ENCODE measurements at places on chromosomes 16 and 17.
A peak's percentile ranks its signal among the peaks of the same experiment; 100 is the strongest.

- DNase-seq: no peak
Observed at GRCh38 chr16:13291591-13292333, 390.4 kb downstream of the SHISA9 start.

DNA sequence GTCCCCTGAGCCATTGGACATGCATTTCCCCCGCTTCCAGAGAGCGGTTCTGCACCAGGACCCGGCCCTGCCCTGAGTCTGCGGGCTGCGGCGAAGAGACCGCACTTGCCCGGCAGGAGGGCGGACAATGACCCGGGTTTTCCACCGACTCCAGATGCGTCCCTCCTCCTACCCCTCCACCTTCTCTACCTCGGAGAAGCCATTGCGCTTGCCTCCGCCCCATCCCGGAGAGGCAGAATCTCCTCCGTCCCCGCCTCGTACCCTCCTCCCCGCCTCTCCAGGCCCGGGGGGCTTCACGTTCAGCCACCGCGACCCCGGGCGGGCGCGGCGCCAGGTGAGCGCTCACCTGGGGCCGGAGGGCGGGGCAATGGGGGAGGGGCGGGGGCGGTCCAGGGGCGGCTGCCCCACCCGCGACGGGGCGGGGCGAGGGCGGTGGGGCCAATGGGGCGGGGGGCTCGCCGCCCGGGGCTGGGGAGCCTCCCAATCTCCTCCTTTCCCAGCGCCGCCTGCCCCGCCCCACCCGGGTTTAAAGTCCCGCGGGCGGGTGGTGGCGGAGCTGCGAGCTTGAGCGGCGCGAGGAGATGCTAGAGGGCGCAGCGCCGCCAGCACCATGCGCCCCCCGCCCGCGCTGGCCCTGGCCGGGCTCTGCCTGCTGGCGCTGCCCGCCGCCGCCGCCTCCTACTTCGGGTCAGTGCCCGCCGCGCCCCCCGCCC lies at the start of gene WNT9B:
TSS of gene WNT9B (plus strand) at position 555 of the 713 bp plus-strand sequence. CDS start at position 611, 56 bp downstream.
- no peak for DNase-seq

DNA sequence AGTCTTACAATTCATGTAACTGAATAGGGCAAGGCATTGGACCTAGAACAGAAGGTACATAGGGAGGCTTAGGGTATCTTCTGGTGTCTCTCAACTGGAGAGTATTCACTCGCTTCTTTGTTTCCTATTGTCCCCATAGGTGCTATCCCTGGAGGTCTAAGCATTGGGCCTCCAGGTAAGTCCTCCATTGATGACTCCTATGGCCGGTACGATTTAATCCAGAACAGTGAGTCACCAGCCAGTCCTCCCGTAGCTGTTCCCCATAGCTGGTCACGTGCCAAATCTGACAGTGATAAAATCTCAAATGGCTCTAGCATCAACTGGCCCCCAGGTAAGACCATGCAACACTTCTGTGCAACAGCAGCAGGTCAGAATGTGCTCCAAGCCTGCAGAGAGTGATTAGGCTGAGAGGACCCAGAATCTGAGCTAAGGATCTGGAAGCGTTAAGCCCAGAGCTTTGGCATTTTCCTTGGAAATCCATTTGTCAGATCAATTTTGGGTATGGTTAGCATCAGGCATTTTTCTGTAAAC lies 35.7 kb downstream of the TMC6 start:
- DNase-seq: no peak

GRCh38 chr17:72614476-72614870 lies 478.0 kb downstream of the SLC39A11 start:
- no peak for DNase-seq

DNA sequence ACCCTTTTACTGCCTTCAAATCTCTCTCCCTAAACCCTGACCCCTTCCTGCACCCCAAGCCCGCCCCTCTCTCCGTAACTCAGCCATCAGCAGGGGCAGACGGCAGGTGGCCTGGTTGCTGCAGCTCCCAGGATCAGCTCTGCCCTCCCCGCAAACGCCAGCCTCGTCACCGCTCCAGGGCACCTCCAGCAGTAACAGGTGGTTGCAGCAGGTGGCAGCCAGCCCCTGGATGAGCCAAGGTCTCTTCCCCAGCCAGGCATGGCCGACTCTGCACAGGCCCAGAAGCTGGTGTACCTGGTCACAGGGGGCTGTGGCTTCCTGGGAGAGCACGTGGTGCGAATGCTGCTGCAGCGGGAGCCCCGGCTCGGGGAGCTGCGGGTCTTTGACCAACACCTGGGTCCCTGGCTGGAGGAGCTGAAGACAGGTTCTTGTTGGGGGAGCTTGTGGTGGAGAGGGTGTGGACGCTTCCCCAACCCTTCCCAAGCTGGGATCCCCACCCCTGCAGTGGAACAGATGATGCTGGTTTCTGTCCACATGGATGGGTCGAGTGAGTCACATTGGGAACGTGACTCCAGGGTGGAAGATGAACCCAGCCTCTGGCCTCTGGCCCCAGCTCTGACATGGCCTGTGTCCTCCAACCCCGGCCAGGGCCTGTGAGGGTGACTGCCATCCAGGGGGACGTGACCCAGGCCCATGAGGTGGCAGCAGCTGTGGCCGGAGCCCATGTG lies 558 bp downstream of the HSD3B7 start:
- no peak for DNase-seq

DNA sequence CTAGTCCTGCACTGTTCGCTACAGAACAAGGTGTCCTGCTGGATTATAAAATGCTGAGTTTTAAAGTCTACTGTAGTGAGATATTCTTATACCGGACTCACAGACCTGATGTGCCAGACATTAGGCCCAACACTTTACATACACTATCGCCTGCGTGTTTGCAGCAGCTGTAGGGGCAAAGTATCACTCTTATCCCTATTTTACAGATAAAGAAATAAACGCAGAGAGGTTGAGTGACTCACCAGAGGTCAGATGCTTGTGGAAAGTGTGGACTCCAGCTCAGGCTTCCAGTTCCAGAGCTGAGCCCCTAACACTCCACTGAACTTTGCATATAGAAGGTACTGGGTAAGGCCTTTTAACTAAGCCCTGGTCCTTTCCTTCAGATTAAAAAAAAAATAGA lies 47.4 kb downstream of the PLXDC1 start:
- DNase-seq: no peak

GRCh38 chr16:11679250-11679649 lies 11.0 kb downstream of the SNN start:
- DNase-seq: no peak

- DNase-seq: peak; percentile 7
Observed at GRCh38 chr16:53664724-53665345, 38.8 kb downstream of the RPGRIP1L start.

DNA sequence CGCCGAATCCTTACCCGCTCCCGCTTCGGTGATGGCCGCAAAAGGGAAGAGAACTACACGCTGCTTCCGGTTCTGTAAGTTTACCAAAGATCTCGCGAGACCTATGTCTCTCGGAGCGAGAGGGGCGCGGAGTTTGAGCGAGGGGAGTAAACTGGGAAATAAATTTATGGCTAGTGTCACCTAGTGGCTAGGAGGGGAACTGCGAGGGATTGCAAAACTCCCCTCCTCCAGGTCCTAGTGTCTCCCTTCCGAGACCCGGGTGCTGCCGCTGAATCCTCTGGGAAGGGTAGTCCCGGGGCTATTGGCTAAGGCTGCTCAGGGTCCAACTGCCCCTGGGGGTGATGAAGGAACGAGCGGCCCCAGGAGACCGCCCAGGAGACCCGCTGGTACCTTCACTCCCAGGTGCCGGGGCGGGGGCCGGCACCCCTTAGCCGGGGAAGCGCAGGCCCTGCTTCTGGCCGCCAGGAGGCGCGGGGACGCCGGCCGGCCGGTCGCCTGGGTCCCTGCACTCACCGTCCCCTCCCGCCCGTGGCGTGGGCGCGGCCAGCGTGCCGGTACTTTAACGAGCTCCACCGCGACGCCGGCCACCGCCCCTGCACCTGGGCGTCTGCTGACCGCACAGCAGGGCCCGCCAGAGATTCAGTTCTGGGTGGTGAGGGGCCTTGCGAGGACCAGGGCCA lies at the start of gene RPL26:
TSS of gene RPL26 (minus strand) at position 51 of the 680 bp plus-strand sequence. CDS start 883 bp downstream, outside the sequence.
- DNase-seq: peak; percentile 92

DNA sequence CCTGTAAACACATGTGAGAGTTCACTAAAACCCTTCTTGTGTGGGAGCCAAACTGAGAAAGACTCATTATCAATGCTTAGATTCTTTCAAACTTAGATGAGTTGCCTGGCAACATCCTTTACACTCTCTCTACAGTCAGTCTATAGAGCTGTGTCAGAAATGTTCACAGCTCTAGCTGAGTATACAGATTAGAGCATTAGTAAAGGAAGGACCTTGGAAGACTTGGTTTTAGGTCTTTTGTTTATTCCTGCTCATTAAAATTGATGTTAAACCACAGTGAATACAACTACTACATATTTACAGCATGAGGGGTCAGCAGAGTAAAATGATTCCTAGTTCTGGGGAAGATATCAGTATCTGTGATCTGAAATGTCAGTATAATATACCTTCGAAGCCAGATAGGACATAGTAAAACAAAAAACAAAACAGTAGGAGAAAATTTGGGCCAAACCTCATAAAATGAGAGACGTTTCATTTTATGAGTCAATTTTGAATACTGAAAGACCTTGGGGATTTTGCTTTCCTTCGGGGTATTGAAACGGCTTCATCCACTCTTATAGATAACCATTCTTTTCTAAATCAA lies 186.0 kb downstream of the TANC2 start:
- no peak for DNase-seq

DNA sequence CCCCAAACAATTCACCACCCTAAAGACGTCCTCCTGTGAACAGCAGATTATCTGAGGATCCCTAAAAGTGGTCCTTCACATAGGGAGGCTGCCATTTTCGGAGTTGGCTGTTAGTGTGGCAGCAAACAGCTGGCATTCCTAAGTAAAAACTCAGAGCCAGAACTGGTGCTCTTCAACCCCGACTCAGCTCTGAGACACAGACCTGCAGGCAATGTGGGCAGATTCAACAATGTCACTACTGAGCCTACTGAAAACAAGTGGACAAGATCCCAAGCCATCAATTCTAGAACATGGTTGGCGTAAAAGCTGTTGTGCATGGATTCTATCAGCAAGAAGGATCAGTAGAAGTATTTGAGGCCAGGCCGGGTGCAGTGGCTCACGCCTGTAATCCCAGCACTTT lies 247.2 kb downstream of the NTN1 start:
- DNase-seq: no peak

- DNase-seq: no peak
Observed at GRCh38 chr16:5722116-5722619, 624.6 kb upstream of the EEF2KMT start.

- DNase-seq: no peak
Observed at GRCh38 chr16:69476920-69477443, 52.6 kb downstream of the CYB5B start.

DNA sequence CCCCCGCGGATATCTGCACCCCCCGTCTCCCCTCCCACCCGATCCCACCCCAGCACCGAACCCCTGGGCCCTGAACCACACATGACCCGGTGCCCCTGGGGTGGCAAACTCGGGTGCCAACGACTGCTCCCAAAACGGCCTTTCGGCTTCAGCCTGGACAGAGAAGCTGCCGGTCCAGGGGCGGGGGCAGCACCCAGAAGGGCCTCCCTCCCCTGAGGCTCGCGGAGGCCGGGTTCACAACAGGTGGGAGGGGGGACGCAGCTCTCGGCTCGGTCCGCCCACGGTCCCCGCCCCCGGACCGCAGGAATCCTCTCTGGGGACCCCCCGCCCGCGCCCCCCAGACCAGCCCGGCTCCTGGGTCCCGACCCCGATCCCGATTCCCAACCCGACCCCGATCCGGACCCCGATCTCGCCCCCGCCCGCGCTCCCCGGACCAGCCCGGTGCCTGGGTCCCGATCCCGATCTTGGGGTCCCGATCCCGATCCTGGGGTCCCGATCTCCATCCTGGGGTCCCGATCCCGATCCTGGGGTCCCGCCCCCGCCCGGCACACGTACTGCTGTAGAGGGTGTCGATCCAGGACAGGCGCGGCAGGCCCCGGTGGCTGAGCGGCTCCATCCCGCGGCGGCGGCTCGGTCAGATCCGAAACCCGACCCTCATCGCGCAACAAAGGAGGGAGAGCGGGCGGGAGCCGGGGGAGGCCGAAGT lies 516 bp downstream of the ABR start:
- no peak for DNase-seq

DNA sequence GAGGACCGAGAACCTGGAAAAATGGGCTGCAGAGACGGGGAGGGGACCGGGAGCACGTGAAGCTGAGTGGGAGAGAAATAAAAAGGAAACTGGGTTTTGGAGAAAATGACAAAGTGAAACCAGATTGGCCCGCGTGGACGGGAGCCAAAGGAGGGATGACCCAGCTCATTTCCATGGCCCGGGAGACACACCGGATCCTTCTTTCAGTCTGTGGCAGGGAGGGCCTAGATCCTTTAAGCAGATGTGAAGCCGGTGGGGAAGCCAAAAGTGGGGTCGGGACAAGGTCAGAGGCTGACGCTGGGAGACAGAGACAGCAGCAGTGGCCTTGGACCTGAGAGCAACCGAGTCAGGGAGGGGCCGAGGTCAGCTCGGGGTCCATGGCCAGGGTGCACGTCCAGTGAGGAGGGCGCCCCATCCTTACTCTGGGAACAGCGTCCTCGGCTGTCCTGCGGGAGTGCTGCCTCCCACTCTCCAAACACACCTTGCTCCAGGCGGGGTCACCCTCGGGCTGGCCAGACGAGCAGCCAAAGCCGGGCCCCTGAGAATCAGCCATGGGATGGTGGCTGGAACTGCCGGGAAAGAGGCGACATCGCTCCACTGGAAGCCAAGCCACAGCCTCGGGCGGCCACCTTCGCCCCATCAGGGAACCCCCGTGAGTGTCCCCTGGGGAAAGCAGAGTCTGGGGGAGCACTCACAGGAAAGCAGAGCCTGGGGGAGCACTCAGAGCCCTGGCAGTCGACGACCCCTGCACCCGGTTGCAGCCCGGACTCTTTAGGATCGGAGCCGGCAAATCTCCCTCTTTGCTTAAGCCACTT lies 17.3 kb downstream of the CA5A start:
- no peak for DNase-seq

DNA sequence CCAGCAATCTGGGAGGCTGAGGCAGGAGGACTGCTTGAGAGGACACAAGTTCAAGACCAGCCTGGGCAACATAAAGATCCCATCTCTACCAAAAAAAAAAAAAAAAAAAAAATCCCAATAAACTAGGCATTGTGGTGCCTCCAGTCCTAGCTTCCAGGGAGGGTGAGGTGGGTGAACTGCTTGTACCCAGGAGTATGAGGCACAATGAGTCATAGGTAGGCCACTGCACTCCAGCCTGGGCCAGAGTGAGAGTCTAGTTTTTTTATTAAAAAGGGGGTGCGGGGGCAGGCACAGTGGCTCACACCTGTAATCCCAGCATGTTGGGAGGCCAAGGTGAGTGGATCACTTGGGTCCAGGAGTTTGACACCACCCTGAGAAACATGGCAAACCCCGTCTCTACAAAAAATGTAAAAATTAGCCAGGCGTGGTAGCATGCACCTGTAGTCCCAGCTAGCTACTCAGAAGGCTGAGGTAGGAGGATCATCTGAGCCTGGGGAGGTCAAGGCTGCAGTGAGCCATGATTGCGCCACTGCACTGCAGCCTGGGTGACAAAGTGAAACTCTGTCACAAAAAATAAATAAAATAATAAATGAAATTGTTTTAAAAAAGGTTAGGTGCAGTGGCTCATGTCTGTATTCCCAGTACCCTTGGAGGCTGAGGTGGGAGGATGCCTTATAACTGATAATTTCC lies 7.8 kb upstream of the CHST6 start:
- no peak for DNase-seq
